ENCODE measurements at places on chromosomes 12 and 14.

DNA sequence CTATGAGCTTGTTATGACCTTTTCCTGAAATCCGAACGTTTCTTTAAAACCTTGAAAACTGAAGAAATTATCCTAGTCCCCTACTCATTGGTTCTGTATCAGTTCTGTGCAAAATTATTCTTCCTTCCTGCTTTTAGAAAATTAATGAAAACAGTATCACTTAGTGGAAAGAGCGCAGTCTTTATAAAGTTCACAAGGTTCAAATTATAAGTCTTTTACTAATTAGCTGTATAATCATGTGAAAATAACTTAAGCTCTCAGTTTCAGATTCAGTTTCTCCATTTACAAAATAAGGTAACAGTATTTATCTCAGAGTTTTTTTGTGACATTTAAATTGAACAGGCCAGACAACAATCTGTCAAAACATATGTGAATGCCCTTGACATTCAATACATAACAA lies 306.1 kb downstream of the ADAMTS20 start:
- DNase-seq = no peak

- DNase-seq = no peak
Observed at GRCh38 chr12:103799504-103799856, 41.6 kb downstream of the NT5DC3 start.

DNA sequence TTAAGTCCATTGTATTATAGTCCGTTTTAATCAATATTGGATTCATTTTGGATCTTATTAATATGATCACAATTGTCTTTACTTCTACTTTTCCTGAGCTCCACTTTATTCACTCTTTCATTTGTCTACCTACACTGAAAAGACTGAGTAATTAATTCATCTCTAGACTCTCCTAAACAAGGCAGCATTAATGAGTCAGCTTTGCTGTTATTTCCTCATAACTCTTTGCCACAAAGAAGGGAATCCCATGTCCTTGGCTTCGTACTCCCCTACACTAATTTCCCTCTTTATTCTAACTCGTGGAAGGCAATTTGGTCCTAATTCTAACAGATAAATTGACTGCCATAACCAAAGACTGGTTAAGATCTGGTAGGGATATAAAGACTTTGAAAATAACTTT lies 91.9 kb downstream of the ARMH4 start:
- no peak for DNase-seq

GRCh38 chr14:102493096-102493495 lies 16.5 kb downstream of the ANKRD9 start:
- DNase-seq = no peak

- DNase-seq = no peak
Observed at GRCh38 chr14:93789228-93790130, 1.2 kb upstream of the PRIMA1 start.

DNA sequence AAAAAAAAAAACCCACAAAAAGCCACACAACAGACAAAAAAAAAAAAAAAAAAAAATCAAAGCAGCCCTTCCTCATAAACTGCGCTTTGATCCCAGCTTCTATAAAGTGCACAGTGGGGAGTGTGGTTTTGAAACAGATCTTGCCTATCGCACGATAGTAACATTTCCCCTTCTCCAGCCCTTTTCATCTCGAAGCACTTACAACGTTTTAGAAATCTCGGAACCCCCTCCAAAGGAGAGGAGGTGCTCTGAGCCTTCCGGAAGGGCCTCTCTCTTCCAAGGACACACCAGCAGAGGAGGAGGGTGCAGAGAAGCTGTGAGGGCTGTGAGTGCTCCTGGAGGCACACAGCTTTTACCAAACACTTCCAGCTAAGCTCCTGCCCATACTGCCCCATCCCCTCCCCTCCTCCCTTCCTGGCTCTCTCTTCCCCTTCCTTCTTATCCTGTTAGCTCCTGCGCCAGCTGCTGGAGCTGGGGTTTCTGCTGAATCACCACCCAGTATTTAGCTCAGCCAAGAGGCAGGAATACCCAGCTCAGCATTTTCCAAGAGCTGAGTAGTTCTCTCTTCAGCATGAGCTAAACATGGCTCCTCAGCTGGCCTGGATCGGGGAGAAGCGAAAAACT lies 28.4 kb downstream of the SLC7A8 start:
- DNase-seq = peak; percentile 92

DNA sequence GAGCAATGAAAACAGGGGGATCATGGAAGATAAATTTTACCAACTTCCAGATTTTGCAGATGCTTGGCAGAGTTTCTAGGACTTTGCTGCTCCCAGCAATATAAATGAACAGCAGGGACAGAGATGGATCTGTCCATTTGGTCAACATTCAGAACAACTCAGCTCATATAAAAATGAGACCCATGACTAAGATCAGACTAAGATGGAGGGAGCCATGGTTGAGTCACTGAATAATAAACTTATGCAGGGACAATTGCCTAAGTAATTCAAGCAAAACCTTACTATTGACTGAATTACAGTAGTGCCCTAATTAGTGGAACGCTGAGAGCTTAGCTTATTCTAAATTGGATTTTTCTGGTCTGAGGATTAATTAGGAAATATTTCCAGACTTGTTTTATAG lies 205.1 kb downstream of the SLC5A8 start:
- no peak for DNase-seq

- DNase-seq = peak; percentile 35
Observed at GRCh38 chr12:124655698-124656516, 88.5 kb upstream of the NCOR2 start.

GRCh38 chr12:98456576-98457573 lies 58.5 kb upstream of the TMPO start:
- DNase-seq = peak; percentile 74

DNA sequence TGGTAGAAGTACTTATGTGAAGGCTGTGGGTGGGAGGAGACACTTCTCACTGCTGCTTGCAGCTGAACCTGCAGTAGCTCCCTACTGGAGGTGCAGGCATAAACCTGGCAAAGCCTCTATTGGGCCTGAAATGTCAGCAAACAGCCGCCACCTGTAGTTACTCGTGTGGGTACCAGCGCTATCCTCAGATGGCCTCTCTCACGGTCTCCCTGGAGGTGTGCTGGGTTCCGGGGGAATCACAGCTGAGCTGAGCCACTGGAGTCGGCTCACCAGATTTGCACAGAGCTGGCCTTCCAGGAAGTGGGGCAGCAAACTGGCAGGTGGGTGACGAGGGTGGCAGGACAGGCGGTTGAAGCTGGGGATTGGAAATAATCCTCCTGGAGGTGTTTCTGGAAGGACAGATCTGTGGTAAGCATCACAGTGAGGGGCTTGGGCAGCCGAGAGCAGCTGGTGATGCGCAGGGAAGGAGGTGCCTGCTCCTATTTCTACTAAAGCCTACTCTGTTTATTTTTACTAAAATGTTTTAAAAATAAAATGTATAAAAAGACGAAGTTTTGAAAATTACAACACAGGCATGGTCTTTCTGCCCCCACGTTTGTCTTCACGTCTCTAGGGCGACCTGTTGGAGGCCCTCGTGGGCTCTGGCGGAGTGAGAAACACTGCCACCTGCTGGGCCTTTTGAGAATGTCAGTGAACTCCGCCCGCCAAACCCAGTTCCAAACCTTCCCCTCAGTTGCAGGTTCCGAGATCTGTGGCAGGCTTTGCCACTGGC lies 67.8 kb upstream of the PLEKHG3 start:
- peak; percentile 76 for DNase-seq

DNA sequence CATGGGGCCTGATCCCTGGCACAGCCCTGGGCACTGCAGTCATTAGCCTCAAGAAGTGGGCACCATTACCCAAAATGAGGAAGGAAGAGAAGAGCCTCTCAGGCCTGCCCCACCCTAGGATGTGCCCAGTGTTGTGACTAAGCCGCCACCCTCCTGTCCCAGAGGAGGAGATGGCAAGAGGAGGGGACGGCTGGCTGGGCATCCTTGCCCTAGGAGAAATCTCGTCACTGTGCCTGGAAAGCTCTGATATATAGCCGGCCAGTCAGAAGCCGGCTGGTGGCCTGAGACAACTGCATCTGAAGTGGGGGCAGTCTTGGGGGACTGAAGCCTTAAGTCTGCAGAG lies 115.2 kb downstream of the LGMN start:
- no peak for DNase-seq

DNA sequence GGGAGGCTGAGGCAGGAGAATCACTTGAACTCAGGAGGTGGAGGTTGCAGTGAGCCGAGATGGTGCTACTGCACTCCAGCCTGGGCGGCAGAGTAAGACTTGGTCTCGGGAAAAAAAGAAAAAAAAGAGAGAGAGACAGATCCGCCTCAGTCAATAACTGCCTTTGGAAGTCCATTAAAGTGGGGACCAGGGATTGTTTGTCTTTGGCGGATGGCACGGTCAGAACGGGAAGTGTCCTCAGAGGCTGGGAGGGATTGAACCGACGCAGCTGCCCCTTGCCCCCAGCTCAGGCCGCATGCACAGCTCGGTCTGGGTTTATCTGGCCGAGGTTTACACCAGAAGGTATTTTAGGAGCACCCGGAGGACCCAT lies 54.4 kb downstream of the TESC start:
- no peak for DNase-seq

DNA sequence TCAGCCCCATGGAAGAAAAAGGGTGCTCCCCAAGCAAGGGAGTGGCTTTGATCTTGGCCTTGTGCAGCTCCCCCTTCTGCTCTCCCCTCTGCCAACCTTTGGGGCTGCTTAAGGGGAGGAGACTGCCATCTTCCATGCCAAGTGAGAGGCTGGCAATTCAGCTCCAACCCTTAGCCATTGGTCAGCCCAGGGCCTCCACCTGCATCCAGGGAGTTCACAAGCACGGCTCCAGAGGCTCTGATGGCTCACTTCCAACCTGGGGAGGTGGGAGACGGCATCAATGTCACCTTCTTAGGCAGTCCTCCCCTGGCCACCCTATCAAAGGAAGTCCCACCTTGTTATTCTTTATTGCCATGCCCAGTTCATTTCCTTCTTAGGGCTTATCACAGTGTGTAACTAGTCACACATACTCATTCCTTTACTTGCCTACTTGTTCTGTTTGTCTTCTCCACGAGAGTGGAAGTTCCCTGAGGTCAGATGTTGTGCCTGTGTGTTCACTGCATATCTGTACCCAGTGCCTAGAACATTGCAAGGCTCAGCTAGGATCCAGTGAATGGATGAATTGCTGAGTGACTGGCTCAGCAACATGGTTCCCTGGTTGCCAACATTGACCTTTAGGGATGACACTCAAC lies 5.0 kb downstream of the HDAC7 start:
- DNase-seq = no peak

- no peak for DNase-seq
Observed at GRCh38 chr14:76126076-76126475, 25.6 kb upstream of the GPATCH2L start.

DNA sequence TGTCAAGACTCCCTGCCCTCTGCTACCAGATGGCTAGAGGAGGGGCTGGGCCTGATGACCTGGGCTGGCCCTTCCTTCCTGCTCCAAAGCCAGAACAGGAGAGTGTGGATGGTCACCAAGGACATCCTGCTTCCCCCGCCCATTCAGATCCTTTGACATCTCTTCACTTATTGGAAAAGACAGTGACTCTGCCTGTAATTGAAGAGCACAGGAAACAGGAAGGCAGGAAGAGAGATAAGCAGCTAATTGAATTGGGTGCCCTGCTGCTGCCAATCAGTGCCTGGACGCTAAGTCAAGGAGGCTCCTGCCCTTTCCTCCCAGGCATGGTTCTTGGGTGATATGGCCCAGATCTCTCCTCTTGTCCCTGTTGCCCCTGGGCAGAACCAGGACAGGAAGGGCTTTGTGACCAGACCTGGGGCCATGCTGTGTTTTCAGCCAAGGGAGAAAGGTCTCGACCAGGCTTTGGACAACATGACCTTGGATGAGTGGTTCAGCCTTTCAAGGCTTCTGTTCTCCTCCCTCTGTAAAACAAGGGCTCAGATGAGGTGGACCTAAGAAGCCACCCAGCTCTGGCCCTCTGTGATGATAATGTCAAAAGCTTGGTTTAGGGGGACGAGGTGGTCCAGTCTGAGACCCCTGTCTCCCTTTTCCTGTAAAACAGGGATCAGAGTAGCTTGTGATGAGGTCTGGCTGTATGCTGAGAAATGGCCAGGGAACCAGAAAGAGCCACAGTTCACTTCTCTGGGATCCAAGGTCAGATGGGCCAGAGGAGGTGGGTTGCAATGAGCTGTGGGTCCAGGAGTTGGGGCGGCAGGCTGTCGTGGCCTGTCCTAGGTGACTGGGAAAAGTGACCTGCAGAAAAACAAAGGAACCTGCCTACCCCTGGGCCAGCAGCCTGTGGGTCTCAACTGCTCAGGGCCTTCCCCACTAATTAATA lies 38.8 kb downstream of the FAM222A start:
- no peak for DNase-seq

GRCh38 chr12:30643366-30643765 lies 52.3 kb downstream of the IPO8 start:
- no peak for DNase-seq

DNA sequence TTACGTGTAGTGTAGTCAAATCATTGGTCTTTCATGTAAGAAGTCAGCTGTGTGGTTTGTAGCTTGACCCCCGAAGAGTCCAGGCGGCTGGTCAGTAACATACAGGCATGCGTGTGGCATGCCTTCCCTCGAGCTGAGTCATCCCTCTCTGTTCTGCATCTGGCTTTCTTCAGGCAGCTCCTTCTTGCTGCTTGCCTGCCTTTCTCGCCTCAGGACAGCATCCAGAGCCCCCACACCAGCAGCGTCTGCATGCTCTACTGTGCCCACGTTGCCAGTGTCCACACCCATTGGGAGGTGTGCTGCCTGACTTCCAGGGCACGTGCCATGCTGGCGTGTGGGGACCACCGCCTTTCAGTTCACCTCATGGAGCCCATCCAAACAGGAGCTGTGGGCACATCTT lies 96.8 kb downstream of the EP400 start:
- DNase-seq = no peak

GRCh38 chr14:77302926-77303325 lies 17.8 kb downstream of the POMT2 start:
- no peak for DNase-seq

GRCh38 chr12:130649101-130650045 lies 66.7 kb downstream of the RIMBP2 start:
- no peak for DNase-seq

GRCh38 chr12:84994426-84994825 lies 41.7 kb downstream of the TSPAN19 start:
- DNase-seq = no peak

DNA sequence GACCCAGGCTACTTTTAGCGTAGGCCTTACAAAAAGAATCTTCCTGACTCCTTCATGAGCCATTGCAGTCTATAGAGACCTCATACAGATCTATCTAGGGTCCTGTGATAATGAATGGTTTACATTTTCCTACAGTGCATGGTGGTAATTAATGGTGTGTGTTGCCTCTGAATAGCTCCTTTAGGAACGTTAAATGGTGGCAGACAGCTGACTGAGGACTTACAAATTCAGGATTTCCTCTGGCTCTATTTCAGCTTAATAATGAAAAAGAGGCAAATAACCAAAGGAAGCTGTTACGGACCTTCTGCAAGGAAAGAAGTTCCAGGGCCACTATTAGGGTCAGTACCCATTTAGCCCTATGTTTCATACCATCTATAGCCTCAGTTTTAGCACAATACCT lies 5.1 kb downstream of the IKBIP start:
- DNase-seq = no peak

- DNase-seq = no peak
Observed at GRCh38 chr12:26435069-26435404, 239.7 kb downstream of the SSPN start.

- no peak for DNase-seq
Observed at GRCh38 chr12:61667676-61668075, 592.5 kb upstream of the USP15 start.

- DNase-seq = peak; percentile 38
Observed at GRCh38 chr14:51472881-51473280, 178.8 kb upstream of the FRMD6 start.
